ENCODE measurements at places on chromosomes 1 and 21.

DNA sequence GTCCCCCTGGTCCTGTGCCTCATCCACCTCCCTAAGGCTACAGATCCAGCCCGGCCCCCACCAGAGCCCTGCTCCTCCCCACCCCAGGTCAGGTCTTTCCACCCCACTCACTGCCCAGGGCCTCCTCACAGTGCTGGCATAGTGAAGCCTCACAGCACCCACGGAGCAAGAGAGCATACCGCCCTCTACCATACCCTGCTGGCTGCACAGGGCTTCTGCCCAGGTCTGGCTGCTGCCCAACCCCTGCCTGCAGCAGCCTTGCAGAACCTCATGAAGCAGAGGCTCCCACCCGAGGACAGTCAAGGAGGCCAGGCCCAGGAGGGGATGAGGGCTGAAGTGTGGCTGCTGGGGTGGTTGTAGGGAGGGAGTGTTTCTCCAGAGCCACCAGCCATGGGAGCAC, 19.7 kb upstream of the ARF1 start:
- DNase-seq, result no peak

- no peak for DNase-seq
Observed at GRCh38 chr21:37771181-37771580, 145.1 kb downstream of the KCNJ6 start.

DNA sequence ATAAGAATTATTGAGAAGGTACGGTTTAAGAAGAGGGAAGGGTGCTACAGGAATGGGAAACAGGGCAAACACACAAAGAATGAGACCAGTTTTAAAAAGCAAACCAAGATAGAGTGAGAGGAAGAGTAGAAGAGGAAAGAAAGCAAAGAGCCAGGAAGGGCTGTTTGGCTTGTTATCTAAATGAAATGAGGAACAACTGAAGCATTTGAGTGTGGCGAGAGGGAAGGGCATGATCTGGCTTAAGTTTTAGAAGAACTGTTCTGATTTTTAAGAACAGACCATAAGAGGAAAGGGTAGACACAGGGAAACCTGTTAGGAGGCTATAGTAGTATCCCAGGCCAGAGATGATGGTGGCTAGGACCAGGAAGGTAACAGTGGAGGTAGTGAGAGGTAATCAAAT, 73.8 kb downstream of the TUT4 start:
- DNase-seq, result no peak

- DNase-seq, result peak; percentile 42
Observed at GRCh38 chr1:20640183-20640597, 6.9 kb downstream of the PINK1 start.

DNA sequence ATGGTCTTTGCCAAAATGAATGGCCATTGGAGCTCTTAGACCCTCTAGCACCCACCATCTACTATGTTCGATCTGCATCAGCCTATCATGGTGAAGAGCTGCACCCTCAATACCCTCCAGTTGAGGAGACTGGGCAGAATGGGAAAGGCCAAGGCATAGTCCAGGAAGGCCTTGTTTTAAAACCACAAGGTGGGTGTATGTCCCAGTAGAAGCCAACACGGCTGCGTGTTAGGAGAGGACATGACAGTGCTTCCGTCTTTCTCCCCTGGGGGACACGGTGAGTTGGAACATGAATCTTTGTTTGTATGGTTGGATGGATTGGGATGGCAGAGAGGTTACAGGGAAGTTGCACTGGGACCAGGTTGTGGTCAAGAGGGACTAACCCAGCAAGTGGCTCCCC, 18.6 kb upstream of the SH3D21 start:
- no peak for DNase-seq

GRCh38 chr1:234408757-234409156, 35.5 kb downstream of the COA6 start:
- DNase-seq, result no peak
